Activated CD8-positive, alpha-beta T cell treated with anti-CD3 and anti-CD28 coated beads for 36 hours (primary cell): ENCODE measurements at places on chromosomes 1 and 21.

- no peak for DNase-seq
These were observed 31.7 kb upstream of the RC3H1 start for GRCh38 chr1:174053826-174054225.

DNA sequence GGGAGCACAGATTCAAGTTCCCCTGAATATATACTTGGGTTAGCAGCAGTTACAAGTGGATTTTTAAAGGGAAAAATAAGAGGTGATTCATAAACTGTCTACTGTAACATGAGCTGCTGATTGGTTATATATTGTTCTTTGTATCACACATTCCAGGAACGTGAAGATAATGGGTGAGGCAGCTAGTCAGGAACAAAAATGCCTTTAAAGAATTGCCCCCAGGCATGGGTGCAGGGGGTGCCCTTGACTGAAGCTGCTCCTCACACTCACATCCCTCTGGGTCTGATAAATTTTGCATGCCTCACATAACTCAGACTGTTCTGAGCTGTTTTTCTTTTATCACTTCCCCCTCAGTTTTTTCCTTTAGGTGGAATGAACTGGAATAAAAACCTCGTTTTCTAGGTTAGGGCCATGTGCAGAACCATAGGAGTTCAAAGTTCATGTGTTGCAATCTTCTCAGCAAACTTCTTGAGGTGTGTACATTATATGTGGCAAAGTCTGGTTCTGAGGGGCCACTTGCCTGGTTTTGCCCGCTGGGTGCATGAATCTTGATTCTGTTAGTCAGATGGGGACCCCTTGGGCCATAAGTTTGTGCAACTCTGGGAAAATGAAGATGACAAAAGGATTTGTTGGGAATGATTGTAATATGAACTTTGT lies 21.1 kb downstream of the TBX19 start:
- DNase-seq, result no peak

GRCh38 chr1:30657131-30658013 lies 66.0 kb downstream of the MATN1 start:
- DNase-seq, result no peak

DNA sequence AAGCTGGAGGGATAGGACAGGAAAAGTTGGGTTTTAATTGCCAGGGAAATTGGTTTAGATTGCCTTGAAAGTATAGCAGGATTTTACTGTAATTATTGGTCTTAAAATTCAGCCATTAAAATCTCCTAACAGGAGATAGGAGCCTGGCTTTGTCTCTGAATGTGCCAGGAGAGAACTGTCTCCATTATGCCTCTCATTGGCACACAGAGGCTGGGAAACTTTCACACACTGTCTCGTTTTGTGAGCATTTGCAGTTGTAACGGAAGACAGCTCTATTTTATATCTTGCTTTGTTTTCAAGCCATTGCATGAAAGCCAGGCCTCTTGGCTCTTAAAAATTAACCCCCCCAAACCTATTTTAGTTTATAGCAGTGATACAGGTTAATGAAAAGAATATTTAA lies 12.5 kb downstream of the DNAJC6 start:
- DNase-seq, result no peak

DNA sequence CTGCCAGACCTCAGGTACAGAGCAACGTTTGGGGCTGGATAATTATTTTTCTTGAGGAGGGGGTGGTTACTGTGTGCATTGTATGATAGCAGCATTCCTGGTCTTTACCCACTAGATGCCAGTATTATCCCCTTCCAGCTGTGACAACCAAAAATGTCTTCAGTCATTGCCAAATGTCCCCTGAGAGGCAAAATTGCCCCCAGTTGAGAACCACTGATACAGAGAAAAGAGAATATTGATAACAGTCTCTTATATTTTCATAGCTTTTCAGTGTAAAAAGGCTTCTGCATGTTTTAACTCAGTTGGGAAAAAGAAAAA lies 51.8 kb upstream of the SYT14 start:
- DNase-seq, result no peak

GRCh38 chr1:69109277-69109676 lies 458.4 kb upstream of the LRRC7 start:
- DNase-seq, result no peak

DNA sequence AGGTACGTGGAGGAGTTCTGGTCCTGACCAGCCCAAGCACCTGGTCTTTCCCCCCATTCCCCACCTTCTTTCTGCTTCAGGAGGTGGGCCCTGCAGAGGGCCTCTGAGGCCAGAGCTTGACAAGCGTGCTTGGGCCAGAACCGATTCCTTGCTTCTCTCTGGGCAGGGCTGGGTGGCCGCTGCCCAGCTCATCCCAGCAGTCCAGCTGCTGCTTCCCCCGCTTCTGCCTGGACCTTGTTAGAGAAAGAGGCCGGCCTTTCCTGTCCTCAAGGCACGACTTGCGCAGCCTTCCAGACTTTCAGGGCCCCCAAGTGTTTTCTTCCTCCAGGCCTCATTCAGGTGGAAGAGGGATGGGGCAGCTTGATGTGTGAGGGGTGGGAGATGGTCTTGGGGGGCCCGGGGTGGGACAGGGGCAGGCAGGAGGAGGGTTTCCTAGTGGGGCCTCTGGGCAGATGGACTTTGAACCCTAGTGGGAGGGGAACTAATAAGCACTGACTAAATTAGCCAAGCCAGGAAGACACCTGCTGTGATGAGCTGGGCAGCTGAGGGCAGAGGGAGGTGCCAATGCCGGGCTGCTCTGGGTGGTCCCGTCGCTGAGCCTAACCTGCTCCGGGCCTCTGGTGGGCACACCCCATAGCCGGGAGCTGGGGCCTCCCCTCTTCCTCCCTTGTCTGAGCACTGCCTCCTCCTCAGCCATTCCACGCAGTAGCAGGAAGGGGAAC lies 36.5 kb downstream of the ARHGEF10L start:
- DNase-seq, result no peak
